ENCODE measurements at places on chromosomes 4 and X.

GRCh38 chr4:52111995-52112394, 60.9 kb downstream of the SPATA18 start:
- DNase-seq: no peak

- no peak for DNase-seq
Observed at GRCh38 chrX:11421805-11422524, 128.8 kb downstream of the AMELX start.

DNA sequence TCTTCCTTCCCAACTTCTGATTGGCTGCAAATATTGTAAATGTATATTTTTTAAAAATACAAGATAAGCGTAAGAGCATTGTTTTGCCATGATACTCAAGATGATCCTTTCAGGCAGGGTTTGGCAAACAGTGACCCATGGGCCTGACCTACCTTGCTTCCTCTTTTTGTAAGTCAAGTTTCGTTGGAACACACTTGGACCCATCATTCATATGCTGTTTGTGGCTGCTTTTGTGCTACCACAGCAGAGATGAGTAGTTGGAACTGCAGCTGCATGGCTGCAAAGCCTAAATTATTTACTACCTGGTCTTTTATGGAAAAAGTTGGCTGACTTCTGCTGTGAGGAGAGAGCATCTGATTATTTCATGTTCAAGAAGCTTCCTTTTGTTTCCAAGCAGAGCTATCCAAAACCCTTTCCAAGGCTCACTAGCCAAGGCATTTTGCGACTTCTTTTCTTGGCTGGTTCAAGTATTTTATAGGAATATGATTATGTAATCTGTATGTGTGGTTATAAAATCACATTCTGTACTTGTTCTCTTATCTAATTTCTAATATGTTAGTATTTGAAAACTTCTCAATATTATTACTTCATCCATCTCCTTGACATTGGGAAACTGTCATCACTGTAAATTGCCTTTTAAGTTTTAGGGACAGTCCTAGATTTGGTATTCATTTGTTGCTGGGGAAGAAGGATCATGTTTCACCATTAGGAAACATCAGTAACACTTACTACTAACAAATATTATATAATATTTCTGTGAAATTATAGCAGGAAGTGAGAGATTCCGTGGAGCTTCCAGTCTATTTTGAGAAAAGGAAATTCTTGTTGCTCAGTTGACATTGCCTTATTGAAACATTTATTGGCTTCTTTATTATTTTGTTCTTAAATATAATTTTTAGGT, 109.2 kb downstream of the ARHGAP10 start:
- no peak for DNase-seq

GRCh38 chrX:108198420-108198819, 106.8 kb downstream of the ATG4A start:
- no peak for DNase-seq

DNA sequence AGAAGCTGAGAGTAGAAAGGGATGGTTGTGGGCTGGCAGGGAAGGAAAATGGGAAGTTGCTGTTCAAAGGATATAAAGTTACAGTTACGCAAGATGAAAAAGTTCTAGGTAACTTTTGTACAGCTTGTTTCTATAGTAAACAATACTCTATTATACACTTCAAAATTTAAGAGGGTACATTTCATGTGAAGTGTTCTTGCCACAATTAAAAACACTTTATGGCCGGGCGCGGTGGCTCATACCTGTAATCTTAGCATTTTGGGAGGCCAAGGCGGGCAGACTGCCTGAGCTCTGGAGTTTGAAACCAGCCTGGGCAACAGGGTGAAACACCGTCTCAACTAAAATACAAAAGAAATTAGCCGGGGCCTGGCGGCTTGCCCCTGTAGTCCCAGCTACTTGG, 623.6 kb downstream of the STIM2 start:
- no peak for DNase-seq

Measured in islet precursor cell (in vitro differentiated cells).